ENCODE measurements at places on chromosomes 6 and 20.

DNA sequence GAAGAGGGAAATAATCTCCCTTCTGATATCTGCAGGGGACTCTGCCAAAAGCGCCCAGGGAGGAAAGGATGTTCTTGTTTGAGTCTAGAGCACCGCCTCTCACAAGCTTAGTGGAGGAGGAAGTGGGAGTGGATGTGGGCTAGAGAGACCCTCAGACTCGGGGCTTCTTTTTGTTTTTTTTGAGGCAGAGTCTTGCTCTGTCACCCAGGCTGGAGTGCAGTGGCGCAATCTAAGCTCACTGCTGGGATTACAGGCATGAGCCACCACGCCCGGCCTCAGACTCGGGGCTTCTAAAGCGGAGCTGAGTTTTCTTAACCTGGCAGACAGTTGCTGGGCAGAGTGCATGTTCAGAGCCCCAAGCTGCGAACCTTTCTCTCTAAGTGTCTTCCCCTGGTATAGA is 310.8 kb downstream of the BMP7 start:
- no peak for DNase-seq

- DNase-seq: no peak
These were observed 43.2 kb downstream of the LY86 start for GRCh38 chr6:6631534-6632276.

DNA sequence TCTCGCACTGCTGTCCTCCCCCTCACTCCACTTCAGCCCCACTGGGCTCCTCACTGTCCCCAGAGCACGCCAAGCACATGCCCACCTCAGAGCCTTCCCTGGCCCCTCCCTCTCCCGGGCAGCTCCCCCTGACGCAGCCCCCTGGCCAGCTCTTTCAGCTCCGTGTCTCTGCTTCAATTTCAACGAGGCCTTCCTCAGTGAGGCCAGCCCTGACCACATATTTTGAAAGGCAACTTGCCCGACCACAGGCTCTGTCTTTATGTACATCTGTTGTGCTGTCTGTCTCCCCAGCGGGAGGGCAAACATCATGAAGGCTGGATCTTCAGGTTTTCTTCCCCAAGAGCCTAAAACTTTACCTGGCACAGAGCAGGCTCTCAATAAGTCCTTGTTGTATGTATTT is 44.6 kb downstream of the JPH2 start:
- DNase-seq: no peak

- no peak for DNase-seq
These were observed 74.6 kb downstream of the OR2B2 start for GRCh38 chr6:27837625-27838057.

DNA sequence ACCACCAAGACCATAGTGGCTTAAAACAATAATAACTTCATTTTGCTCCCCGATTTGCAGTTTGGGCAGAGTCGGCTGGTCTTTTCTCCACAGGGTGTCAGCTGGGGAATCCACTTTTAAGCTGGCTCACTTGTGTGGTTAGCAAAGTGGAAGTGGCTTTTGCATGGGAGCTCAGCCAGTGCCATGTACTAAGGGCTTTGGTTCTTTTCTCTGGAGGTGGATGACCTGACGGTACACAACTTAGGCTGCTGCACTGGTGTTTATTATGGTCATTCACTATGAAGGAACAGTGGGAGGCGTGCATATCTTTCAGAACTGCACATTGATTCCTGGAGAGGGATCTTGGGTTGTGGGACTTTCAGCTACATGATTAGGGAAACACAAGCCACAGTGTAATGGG is 141.0 kb downstream of the OR2B2 start:
- no peak for DNase-seq

- DNase-seq: no peak
These were observed 213.9 kb upstream of the ECI2 start for GRCh38 chr6:4349323-4349722.

All from NCI-H2081 treated with DMSO at 0.1 percent for 48 hours (cell line).